Stomach (tissue), 19 donors: ENCODE measurements at places on chromosomes 16 and 17. TPM values are rescaled to one million over a fixed set of nuclear protein-coding genes. Genes with fewer than 3 reads are reported as not detected.
A peak's percentile ranks its signal among the peaks of the same experiment; 100 is the strongest.

- no peak for DNase-seq
Measured at GRCh38 chr17:79282294-79282693, 207.7 kb downstream of the ENGASE start.

- no peak for DNase-seq
Measured at GRCh38 chr16:82527101-82527500, 99.7 kb upstream of the CDH13 start.

HOXB4 gene
- 0.45 TPM for total RNA-seq

DNA sequence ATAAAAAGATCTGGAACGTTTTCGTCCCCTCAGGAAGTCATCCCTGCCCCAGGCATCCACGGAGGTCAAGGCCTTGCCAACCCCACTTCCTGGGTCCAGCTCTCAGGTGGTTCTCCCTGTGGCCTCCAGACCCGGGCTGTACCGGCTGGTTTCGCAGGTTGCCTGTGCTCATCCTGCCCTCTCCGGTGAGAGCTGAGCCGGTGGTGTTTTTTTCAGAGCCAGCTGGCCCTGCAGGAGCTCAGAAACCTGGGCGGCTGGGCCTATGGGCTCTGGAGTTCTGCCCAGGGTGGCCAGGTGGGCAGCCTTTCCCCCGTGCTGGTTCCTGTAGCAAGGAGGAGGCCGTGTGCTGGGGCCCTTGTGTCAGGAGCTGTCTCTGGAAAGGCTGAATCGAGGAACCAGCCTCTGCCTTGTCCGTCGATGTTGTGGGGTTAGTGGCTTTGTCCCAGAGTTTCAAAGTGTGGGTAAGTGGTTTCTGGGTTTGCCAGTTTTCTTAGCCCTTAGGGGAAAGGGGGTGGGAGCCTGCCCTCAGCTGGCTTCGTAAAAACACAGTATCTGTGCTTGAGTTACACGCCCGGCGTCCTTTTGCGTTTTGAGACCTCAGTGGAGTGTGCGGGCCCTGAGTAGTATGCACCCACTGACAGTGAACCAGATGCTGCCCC, 23.6 kb downstream of the C16orf90 start:
- DNase-seq = no peak

- no peak for DNase-seq
Measured at GRCh38 chr17:29148257-29148789, 31.9 kb downstream of the MYO18A start.

- no peak for DNase-seq
Measured at GRCh38 chr17:75024686-75025397, 12.4 kb downstream of the MRPL58 start.

DNA sequence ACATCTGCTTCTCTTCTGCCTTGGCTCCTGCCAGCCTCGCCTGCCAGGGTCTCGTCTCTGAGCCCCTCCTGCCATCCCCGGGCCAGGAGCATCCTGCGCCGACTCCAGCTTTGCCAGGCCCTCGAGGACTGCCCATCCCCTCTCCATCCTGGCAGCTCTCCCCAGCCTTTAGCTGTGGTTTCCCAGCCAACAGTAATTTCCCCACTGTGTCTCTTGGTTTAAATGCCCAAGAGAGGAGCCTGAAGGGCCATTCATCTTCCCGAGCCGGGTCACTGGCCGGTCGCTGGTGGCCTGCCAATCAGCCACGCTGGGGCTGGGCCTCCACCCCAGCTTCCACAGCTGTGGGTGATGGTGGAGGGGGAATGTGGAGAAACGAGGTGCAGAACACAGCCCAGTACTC, 47.8 kb downstream of the MRC2 start:
- DNase-seq = no peak

DNA sequence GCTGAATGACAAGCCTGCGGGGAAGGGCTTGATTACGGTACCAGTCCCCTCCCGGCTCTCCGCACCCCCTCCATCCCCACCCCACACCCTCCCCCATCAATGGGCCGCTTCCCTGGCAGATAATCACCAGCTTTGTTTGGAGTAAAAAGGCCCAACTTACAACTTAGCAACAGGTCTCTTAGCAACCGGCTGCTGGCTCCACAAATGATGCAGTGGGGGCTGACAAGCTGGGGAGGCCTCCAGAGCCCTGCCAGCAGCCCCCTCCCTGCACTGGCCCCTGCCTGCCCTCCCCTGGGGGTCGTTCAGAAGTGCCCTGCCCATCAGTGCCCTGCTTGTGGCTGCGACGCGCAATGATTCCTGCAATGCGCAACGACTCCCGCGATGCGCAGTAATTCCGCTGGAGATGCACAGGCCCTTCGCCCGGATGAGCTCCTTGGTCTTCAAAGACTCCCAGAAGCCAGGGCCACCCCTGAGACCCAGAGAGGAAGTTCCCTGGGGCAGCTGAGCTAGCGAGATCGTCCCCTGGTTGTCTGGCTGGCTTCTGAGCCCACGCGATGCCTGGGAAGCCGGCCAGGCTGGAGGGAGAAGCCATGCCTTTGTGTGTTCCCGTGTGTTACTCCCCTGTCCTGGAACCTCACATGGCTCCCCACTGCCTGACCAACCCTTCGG, 23.3 kb downstream of the CPNE2 start:
- peak; percentile 79 for DNase-seq
